Aorta (tissue), 5 donors: ENCODE measurements at places on chromosomes 1 and 21.

DNA sequence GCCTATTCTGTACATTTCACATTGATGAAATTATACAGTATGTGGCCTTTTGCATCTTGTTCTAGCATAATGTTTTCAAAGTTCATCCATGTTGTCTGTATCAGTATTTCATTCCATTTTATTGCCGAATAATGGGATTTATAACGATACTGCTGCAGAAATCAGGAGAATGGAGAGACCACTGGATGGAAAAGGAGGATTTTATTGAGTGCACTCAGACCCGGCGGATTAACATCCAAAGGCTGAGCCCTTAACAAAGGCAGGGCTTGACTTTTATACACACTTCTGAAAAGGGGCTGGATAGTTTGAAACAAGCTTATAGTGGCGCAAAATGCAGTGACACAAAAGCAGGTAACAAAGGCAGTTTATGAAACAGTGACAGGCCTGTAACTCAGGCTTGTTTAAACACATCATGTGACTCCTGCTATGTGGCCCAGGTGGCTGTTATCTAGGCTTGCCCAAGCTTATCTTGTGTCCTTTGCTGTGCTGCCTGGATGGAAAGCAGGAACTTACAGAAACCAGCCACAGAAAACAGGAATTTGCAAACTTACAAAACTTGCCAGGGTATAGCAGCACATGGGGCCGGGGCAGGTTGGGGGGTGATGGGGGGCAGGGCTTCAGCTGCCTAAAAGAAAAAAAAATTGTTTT lies 32.8 kb upstream of the KCNJ15 start:
- no peak for DNase-seq

DNA sequence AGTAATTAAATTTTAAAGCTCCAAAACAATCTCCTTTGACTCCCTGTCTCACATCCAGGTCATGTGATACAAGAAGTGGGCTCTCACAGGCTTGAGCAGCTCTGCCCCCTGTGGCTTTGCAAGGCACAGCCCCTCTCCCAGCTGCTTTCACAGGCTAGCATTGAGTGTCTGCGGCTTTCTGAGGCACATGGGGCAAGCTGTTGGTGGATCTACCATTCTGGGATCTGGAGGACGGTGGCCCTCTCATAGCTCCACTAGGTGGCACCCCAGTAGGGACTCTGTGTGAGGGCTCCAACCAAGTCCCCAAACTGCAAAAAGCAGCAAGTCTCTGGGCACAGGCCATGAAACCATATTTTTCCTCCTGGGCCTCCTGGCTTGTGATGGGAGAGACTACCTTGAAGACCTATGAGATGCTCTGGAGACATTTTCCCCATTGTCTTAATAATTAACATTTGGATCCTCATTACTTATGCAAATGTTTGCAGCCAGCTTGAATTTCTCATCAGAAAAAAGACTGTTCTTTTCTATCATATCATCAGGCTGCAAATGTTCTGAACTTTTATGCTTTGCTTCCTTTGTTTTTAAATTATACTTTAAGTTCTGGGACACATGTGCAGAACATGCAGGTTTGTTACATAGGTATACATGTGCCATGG lies 554.1 kb upstream of the OLFM3 start:
- no peak for DNase-seq

GRCh38 chr1:177737456-177737855 lies 232.4 kb downstream of the SEC16B start:
- no peak for DNase-seq

GRCh38 chr1:93114391-93114790 lies 35.3 kb downstream of the MTF2 start:
- DNase-seq = no peak

- DNase-seq = no peak
These were observed 79.6 kb downstream of the PTPRU start for GRCh38 chr1:29315876-29316275.

DNA sequence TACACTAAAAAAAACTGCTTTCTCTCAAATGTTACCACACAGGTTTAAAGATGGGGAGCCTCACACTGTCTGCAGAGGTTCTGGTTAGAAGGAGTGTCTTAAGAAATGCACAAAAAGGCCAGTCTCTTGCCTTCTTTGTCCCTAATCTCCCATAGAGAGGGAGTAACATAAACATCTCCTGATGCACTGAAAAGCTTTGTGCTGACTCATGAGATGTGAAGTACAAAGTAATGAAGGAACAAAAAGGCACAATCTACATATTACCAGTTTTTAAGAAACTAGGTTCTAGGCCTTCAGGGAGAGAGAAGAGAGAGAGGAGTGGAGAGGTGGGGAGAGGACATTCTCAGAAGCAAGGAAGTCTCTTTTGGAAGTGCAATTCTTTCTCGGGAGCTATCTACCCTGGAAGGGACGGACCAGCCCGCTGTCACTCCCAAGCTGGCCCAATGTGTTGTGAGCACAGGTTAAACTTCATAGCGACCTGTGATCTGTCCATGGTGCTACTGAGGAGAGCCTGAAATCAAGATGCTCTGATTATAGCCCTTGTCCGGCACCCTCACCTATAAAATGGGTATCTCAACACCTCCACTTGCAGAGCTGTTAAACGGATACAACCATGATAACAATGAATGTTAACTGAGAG lies 458.1 kb downstream of the DISC1 start:
- DNase-seq = no peak

DNA sequence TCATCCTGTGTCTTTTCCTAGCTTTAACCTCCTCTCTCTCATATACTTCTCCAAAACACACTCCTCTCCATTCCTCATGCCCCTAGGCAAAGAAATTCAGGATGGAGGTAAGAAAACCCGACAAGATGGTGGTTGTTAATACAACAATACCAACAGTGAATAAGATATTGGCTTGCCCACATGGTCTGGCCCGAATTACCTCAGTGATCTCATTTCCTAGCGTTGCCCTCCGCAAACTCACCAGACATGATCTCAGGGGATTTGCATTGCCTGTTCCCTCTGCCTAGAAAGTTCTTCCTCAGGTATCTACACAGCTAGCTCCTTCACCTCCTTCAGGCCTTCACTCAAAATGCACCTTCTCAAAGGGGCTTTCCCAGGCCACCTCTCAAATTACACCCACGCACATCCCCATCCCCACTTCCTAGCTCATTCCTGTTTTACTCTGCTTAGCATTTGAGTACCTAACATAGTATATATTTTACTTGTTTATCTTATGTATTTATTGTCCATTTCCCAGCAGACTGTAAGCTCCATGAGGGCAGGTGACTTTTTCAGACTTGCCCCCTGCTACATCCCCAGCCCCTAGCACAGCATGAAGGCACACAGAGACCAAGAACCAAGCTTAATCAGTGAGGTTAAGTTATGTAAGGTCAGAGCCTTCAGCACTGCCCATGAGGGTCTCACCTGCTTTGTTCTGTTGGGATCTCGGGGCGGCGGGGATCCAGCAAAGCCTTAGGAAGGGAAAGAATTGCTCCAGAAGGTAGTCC lies 10.2 kb upstream of the UBR4 start:
- DNase-seq = no peak

GRCh38 chr1:56123421-56123820 lies 455.9 kb downstream of the PLPP3 start:
- no peak for DNase-seq

GRCh38 chr1:1345384-1345783 lies 3.8 kb downstream of the DVL1 start:
- DNase-seq = no peak
